ENCODE measurements at places on chromosomes 12 and 14.

DNA sequence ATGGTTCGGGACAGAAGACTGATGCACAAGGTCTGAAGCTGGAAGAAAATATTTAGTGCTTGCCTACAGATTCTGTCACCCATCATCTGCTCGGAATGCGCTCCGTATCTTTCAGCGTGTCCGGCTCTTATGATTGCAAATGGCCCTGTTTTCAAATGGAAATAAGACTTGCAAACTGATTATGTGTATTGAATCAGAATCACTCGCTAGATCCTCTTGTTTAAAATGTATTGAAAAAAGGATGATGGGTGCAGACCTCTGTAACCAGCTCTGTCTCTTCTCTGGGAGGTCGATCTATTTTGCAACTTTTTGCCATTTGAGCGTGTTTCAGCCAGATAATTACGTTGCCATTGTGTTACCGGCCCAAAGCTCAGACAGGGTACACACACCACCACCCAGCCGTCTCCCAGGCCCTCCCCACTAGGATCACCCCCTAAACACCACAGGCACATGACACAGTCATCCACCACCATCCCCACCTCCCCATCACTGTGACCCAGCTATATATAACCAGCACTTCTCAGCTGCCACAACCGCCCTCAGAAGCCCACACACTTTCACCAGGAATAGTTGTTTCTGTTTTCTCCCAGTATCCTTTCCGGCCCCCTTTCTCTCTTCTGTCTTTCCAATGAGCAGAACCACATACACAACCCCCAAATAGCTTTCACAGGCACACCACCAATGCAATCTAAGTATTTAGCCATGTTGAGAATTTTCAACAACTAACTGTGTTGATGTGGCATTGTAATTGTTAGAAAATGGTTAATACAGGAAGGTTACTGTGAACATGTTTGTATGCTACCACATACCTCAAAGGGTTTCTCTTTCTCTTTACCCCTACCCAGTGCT lies 10.7 kb downstream of the NKX2-1 start:
- DNase-seq = no peak

DNA sequence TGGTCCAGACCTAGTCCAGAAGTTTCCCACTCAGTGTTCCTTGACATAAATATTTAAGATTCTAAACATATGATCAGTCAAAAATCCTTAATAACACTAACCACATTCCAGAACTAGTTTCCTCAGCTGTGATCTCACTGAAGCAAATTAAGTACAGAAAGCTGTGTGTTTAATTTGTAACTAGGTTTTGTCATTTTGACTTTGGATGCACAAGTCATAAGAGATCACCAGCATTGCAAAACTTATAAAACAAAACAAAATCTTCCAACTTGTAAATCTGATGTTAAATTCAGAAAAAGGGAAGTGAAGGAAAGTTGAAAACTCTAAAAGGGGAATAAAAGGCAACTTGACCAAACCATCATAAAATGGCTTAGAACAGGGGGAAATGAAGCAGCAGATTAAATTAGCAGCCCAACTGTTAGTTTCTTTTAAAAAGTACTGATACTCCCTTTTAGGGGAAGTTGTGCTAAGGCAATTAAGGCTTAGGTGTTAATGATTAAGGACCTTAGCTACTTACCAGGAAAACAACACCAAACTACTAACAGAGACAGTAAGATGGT lies 56.6 kb downstream of the SH2B3 start:
- no peak for DNase-seq

- no peak for DNase-seq
Measured at GRCh38 chr14:103867020-103867419, 19.6 kb upstream of the PPP1R13B start.

DNA sequence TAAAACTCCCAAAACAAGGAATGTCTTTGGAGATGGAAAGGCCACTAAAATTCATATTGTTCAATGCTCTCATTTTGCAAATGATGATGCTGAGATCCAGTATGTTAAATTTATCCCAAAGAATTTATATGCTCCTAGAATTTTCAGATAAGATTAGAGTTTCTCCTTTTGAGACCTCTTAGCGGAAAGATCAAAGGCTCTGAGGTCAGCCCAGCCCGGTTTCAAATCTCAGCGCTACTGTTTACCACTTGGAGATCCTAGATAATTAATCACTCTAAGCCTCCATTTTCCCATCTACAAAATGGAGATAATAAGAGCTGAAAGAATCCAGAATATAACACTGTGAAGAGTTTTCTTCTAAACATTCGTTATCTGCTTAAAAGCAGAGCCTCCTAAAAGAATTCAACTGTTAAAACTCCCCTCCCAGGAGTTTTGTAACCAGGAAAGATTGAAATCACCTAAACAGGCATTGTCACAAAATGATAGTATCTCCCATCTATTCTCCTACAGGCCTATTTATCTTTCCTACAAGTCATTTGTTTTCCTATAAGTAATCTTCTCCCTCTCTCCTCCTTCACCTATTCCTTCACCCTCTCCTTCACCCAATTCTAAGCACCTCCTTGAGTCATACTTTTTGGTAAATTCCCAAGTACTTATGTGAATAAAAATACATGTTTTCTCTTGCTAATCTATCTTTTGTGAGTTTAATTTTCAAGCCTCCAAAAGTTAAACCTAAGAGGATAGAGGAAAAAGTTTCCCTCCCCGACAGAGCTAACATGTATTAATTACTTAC lies 16.7 kb downstream of the DUSP6 start:
- no peak for DNase-seq

- no peak for DNase-seq
Measured at GRCh38 chr12:93442411-93443340, 929 bp upstream of the UBE2N start.

DNA sequence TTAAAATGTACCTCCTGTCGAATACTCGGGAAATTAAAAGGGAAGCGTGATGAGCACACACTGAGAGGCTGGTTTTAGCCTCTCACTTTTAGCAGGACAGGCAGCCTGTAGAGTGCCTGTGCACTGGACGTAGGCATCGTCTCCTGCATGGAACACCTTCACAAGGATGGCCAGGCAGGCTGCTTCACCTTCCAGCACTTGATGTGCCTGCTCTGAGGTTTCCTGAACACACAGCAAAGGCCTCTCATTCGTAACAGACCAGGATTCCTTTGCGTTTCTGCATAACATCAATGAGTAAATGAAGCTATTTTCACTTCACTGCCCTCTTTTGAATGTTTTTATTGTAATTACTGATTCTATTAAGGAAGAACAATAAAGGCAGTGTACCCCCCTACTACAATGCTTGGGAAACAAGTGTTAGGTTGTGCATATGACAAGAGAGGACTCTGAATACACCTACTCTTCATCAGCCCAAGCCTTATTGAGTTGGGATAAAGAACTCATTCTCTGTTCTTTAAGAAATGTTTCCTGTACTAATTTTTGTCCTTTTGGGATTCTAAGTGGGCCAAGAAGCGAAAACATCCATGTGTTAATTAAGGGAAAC lies 1077.6 kb upstream of the FOXG1 start:
- DNase-seq = no peak

- no peak for DNase-seq
Measured at GRCh38 chr14:76486251-76486743, 110.4 kb downstream of the ESRRB start.

DNA sequence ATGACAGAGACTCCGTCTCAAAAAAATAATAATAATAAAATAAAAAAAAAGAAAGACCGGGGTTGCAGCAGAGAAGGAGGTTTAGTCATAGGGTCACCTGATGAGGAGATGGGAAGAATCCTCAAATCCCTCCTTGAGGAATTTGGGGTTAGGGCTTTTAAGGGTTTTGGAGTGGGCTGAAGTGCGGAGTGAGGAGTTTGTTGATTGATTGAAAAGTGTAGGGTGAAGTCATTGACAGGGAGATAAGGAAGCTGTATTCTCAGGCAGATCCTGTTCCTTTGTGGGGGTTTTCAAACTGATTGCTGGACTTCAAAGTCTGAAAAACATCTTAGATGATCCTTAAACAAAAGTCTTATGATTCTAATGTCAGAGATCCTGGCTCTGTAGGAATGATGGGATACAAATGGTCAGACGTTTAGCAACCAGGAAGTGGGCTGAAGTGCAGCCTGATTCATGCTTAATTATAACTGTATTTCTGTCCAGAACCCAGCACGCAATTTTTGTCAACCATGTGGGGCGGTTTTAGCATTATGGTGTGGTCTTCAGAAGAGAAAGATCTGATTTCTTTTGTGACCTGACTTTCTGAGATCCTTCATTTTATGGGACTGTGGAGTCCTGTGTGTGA lies 16.0 kb downstream of the FNTB start:
- no peak for DNase-seq

GRCh38 chr12:27975222-27976136 lies 2.9 kb upstream of the PTHLH start:
- no peak for DNase-seq

DNA sequence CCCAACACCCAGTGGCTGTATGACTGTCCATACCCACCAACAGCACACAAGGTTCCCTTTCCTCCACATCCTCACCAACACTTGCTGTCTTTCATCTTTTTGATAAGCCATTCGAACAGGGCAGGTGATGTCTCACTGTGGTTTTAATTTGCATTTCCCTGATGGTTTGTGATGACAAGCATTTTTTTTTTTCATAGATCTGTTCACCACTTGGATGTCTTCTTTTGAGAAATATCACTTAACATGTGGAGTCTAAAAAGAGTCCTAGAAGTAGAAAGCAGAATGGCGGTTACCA lies 198.1 kb upstream of the DIO3 start:
- DNase-seq = no peak

DNA sequence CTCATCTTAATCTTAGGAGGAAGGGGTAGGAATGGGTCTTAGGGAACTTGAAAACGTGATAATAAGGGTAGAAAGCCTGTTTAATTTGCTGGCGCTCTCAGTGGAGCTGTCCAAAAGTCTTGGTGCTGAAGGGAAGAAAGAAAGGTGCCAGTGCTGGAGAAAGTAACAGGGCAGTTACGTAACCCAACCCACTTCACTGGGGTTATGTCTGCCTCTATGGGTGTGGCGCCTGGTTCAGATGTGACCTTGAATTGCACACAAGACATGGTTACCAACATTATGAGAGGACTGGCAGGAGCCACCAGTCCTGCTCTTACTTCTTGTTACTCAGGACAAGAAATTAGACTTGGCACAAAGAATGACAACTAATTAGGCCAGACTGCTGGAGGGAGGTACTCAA lies 18.6 kb upstream of the GPATCH2L start:
- DNase-seq = no peak

- DNase-seq = no peak
Measured at GRCh38 chr12:1189163-1189562, 198.1 kb downstream of the ERC1 start.

DNA sequence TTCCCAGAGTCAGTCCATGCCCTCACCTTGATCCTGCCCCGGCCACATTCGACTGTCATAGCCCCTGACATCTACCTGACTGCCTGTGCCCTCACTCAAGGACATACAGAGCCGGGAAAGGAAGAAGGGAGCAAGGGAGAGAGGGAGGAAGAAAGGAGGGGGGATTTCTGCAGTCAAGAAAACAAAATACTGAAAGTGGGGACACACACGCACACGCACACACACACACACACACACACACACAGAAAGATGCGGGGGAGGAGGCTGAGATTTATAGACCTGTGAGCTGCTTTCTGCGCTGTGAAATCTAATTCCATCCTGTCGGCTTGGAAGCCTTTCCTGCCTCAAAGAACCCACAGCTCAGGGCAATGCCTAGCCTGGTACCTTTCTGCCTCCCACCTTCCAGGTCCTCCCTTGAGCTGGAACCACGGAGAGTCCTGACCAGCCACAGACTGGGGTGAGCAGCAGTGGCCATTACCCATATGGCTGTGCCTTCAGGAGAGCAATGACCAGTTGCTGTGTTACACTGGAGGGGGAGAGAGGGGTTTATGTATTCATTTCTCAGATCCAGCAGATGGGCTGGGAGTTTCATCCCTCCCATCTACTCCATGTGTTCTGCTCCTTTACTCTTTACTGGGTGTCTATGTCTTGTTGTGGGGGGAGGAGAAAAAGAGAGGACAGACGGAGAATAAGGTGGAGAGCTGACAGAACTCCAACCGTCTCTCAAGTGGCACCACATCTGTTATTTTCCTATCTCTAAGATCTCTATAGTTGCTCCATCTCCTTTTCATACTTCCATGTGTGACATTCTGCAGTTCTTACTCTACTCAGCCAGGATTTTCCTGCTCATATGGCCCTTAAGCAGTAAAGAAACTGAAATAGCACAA lies 12.9 kb downstream of the C14orf93 start:
- DNase-seq = no peak

DNA sequence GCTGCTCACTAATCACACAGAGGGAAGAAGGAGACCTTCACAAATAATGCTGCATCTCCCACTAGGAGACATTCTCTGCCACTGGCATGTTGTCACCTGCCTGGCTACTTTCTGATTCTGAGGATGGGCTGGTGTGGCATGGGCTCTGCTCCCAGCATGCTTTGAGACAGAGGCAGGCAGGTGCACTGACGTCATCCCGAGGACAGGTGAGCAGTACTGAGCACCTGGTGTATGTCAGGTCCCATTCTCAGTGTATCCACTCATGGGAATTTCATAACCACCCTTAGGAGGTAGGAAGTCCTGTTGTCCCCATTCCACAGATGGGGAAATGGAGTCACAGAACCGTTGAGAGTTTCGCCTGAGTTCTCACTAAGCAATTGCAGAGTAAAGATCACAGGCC lies 597.9 kb downstream of the VRK1 start:
- DNase-seq = no peak

GRCh38 chr14:44833376-44834060 lies 128.2 kb downstream of the KLHL28 start:
- DNase-seq = no peak

DNA sequence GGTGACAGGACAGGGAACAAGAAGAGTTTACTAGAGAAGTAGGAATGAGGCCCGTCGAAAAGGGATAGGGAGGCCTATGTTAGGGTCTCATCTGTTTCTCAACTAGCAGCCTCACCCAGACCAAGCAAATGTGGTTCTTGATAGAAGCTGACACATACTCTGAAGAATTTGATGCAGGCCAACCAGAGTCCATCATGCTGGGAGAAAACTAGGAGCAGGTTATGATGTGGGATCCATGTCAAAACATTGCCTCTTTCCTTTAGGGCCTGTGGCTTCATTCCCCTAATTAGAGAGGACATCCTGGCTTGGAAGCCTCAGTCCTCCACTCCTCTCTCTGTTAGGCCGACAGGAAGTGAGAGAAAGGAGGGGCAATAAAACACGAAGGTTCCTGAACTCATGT lies 122.8 kb downstream of the NTF3 start:
- no peak for DNase-seq

- DNase-seq = no peak
Measured at GRCh38 chr12:112812600-112813406, 21.3 kb downstream of the RPH3A start.

- DNase-seq = no peak
Measured at GRCh38 chr14:36313898-36314297, 6.5 kb downstream of the MBIP start.

DNA sequence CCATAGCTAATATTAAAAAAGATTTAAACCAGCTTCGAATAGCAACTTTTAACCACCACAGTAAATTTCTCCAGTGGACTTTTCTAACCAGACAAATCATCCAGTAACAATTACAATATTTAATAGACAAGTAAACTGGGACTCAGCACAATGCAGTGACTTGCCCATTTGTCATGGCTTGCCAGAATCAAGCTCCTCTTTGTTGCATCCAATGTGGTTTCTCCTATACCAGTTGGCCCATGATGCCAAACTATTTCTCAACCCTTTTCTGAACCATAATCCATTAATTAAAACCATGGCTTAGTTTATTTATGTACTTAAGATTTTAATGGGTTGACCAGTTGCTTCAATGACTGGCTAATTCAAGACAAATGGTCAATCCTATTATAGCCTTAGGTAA lies 64.4 kb downstream of the DIO2 start:
- no peak for DNase-seq

Measured in activated CD4-positive, alpha-beta T cell treated with anti-CD3 and anti-CD28 coated beads, Interleukin-2, amount 50 U/mL, for 24 hours (primary cell).